ENCODE measurements at places on chromosomes 11 and 22. TPM values are rescaled to one million over a fixed set of nuclear protein-coding genes. Genes with fewer than 3 reads are reported as not detected.

KRTAP5-8 gene
- not detected for polyA plus RNA-seq

C11orf87 gene
- polyA plus RNA-seq = not detected

INSC gene
- polyA plus RNA-seq = 0.32 TPM

PHLDA2 gene
- not detected for polyA plus RNA-seq

LSP1 gene
- polyA plus RNA-seq = 6.0 TPM

CAVIN3 gene
- polyA plus RNA-seq = 36.7 TPM

SNX32 gene
- 0.80 TPM for polyA plus RNA-seq

ANKK1 gene
- not detected for polyA plus RNA-seq

POLR2L gene
- polyA plus RNA-seq = 4.9 TPM

PTPRCAP gene
- not detected for polyA plus RNA-seq

MS4A6E gene
- not detected for polyA plus RNA-seq

MFRP gene
- polyA plus RNA-seq = not detected

APOL1 gene
- 75.9 TPM for polyA plus RNA-seq

BATF2 gene
- polyA plus RNA-seq = 2.8 TPM

SLC22A6 gene
- not detected for polyA plus RNA-seq

PRR14L gene
- 12.4 TPM for polyA plus RNA-seq

FOLH1 gene
- 1.2 TPM for polyA plus RNA-seq

UPB1 gene
- 0.15 TPM for polyA plus RNA-seq

UBQLN3 gene
- not detected for polyA plus RNA-seq

OR51G1 gene
- not detected for polyA plus RNA-seq

ARHGAP8 gene
- 0.94 TPM for polyA plus RNA-seq

HPX gene
- 0.48 TPM for polyA plus RNA-seq

PLAAT4 gene
- 71.6 TPM for polyA plus RNA-seq

MS4A12 gene
- not detected for polyA plus RNA-seq

OSBP2 gene
- polyA plus RNA-seq = 1.3 TPM

SSH3 gene
- 18.1 TPM for polyA plus RNA-seq
